ENCODE measurements at places on chromosomes 6 and 20.

- DNase-seq = no peak
These were observed 6.7 kb upstream of the SYNJ2 start for GRCh38 chr6:157974967-157975366.

GRCh38 chr6:151288712-151289398, 49.1 kb downstream of the AKAP12 start:
- DNase-seq = no peak

- DNase-seq = no peak
These were observed 773.3 kb upstream of the DEFB115 start for GRCh38 chr20:30484009-30484748.

GRCh38 chr6:18707714-18708439, 320.7 kb downstream of the RNF144B start:
- DNase-seq = no peak

DNA sequence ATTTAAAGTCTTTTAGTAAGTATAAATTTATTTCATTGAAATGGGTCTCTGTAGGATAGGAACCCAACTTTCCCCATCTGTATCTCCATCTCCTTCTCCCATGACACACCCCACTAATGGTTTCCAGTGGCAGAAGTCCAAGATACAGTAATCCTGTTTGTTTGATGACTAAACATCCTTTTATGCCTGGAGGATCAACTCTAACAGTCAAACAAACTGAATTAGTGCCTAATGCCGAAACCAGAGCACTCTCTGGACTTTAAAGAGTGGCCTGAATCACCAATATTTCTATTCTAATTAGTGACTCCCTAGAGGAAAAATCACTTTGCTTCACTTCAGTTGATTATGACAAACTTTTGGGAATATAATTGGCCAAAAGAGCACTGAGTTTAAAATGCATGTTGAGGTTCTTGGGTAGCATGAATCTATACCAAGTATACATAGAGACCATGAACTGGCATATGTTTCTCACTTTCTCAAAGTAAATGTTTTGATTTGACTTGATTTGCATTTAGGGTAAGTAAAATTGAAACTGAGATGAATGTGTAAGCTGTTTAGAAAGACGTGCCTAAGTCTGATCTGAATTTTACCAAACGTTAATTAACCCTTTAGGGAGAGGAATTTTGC, 776.4 kb upstream of the NRSN1 start:
- DNase-seq = no peak

- DNase-seq = no peak
These were observed 40.5 kb upstream of the PLN start for GRCh38 chr6:118507636-118508035.

- DNase-seq = no peak
These were observed 3.5 kb upstream of the EFHC1 start for GRCh38 chr6:52416629-52417151.

DNA sequence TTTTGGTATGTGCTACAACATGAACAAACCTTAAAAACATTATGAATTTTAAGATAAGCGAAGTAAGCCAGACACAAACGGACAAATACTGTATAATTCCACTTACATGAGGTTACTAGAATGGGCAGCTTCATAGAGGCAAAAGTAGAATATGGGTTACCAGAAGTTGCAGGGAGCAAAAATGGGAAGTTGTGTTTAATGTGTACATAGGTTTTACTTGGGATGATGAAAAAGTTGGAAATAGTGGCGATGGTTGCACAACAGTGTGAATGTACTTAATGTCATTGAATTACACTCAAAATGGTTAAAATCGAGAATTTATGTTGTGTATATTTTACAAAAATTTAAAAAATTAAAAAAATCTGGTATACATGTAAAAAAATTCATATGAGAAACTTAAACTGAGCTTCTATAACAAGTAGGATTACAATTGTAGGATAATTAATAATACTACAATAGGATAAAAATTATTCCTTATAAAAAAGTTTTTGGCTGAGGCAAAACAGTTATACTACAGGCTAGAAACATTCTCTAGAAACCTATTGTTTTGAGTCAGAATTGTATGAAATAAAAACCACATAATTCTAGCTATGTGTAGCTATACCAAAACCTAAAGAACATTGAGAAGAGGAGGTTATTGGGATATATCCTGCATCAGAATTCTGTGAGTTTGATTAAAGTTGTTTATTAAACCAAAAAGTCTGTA, 24.8 kb upstream of the DYNLRB1 start:
- DNase-seq = no peak

DNA sequence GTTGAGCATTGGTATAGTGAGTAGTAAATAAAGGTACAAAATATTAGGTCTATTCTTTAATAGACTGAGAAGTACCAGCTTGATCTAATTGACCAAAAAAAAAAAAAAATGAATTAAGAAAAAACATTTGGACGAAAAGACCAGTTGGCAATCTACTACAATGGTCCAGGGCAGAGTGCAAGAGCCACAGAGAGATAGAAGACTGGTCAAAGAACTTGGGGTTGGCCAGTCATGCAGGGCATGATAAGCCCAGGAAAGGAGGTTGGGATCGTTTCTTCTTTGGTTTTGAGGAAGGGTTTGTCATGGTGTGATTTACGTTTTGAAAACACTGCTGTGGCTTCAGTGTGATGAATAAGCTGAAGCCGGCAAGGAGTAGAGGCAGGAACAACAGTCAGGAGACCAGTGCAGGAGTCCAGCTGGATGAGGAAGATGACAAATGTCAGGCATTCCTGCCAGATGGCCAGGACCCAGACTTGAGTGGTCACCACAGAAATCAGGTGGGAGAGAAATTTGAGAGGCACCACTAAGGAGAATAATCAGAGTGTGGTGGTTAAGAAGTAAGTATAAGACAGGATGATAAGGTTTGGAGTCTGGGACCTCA, 14.0 kb downstream of the SMLR1 start:
- DNase-seq = no peak

- DNase-seq = no peak
These were observed 23.3 kb upstream of the ARFGEF2 start for GRCh38 chr20:48898210-48898609.

DNA sequence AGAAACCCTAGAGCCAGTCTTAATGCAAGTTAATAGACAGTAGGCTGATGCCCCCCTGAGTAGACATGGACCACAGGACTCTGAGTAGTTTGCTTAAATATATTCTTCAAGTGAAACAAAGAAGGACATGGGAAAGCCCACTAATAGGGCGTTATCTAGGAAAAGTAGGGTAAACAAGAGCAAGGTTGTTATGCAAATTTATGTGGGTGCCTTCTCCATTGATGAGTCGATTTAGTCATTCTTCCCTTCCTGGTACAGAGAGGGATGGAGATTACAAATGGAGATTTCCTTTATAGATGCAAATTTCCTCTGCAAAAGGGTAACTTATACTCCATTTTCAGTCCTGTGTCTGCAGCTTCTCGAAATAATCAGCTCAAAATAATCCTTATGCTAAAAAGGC, 262.0 kb downstream of the CD83 start:
- no peak for DNase-seq

DNA sequence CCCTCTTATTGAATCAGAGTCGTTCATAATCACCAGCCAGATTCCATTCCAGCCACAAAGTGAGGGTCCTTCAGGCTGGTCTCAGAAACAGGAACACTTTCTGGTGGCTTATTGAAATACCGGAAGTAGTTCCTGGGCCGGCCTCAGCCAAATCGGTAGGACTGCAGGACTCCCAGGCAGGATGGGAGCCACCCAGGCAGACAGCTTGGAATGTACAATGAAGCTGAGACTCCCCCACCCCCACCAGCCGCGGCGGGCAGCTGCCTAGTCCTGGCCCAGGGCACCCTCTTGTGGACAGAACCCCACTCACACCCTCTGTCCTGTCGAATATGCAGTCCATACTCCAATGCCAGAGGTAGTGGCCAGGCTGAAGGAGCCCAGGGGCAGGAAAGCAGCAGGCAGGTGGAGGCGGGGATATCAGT, 43.8 kb downstream of the MDFI start:
- peak; percentile 73 for DNase-seq

GRCh38 chr20:10423735-10424134, 10.3 kb downstream of the MKKS start:
- no peak for DNase-seq

DNA sequence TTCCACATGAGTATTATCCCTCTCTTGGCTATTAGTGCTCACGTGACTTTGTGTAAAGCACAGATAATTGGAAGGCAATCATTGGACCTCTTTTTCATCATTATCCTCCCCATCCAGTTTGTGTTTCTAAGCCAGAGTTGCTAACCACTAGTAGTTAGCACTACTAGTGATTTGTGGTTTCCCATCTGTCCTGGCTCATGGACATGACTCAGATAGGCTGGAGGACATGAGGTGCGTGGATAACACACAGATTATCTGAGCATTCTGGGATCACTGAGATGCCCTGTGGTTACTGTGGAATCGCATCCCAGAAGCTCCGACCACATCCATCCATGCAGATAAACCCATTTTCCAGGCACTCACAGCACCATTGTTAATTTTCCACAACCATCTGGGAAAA, 123.8 kb upstream of the NAA20 start:
- DNase-seq = no peak

DNA sequence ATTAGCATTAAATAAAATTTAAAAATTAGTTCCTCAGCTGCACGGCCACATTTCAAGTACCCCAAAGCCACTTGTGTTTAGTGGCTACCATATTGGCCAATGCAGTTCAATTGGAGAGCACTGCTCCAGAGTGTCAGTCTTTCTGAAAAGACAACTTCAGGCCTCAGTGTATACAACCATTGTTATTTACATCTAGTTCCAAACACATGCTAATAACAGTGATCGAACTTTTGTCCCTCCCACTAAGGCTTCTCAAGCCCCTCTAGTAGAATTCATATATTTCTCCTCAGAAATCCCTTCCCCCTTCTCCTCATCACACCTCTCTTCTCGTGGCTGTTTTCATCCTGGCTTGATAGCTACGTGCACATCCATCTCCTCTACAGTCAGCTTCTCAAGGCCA, 32.9 kb downstream of the HIVEP2 start:
- DNase-seq = no peak

GRCh38 chr20:40689943-40690835, 1.2 kb upstream of the MAFB start:
- DNase-seq = peak; percentile 48

DNA sequence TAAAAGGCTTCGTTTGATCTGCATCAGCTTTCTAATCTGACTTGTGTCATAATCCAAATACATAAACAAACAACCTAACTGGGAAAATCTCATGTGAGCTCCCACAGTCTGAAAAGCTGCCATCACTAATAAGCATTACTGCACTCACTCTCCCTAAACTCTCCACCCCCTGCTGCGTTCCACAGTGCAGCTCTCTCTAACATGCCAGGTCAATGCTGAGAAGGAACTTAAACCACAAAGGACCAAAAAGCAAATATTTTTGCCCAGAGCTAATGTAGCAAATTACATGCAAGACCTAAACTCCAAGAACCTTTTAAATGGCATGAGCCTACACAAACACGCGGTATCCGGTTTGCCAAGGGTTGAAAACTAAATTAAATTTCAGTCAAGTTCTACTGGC, 542.3 kb upstream of the JARID2 start:
- no peak for DNase-seq

- DNase-seq = no peak
These were observed 18.5 kb downstream of the NOX3 start for GRCh38 chr6:155436981-155437749.

DNA sequence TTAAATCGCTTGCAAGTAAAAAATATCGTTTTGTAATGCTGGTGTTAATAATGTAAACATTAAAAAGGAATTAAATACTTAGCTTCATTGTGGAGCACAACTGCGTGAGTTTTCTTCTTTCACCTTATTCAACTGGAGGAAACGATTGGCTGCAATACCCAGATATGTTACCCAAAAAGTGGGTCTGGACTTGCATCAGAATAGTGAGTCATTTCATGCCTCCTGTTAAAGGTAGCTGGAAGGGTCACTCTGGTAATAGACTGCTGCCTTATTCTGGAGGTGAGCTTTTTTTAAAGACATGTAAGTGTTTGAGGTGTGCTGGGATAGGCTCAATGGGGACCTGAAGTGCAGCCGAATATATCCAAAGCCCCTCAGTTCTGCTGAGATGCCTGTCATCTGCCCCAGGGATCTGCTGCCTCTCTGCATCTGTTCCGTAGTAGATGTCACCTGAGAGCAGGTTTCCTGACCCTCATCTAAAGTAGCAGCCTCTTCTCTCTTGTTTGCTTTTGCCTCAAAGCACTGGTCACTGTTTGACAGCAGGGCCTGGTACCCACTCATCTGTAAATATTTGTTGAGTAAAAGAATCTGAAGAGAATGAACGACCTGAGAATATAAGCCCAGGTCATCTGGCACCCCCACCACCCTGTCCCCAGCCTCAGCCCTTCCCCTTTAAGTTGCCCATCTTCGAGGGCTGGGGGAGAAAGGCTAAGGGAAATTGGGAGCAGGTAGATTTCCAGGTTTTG, 5.6 kb upstream of the UQCC2 start:
- no peak for DNase-seq

DNA sequence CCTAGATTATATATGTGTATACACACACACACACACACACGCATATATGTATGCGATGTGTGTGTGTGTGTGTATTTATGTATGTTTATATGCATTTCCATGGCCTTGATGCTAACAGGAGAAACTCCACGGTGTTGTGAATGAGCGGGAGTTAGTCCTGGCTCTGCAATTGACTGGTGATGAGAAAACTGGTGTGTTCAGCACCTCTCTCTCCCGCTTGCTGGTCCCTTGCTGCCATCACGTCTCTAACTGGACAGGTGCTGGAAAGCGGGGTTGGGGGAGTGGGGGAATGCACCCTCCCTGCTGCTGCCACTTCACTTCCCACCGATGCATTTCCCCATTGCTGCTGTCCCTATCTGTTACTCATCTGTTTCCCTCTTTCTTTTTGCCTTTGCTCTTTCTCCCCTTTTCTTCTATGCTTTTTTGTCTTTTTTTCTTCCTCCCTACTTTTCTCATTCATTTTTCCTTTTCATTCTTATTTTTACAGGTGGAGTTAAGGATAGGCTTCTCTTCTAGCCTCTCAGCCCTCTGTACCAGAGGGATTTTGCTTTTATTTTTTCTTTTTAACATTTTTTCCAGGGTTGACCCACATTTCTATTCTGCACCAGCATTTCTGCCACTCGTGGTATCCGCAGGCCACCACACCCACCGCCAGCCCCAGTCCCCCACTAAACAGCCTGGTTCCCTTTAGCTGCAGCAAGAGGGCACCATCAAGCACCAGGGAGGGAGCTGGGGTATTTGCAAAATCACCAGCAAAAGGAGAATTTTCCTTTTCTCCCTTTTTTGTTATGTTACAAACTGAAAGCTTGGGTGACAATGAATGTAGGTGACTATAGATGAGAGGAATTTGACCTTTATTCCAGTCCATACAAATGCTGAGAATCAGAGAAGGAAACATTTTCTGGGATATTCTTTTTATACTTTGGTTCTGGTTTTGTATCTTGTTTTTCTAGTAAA, 115.6 kb downstream of the TCP11 start:
- DNase-seq = no peak

GRCh38 chr20:2663364-2663886, 591 bp downstream of the IDH3B start:
- no peak for DNase-seq

GRCh38 chr20:653590-654416, 803 bp upstream of the SRXN1 start:
- no peak for DNase-seq

- no peak for DNase-seq
These were observed 750.4 kb downstream of the QKI start for GRCh38 chr6:164164876-164165275.
